Activated CD4-positive, alpha-beta T cell treated with anti-CD3 and anti-CD28 coated beads, Interleukin-2, amount 50 U/mL, for 16 hours (primary cell): ENCODE measurements at places on chromosomes 6 and 20.
A peak's percentile ranks its signal among the peaks of the same experiment; 100 is the strongest.

- DNase-seq: no peak
These were observed 66.0 kb downstream of the ZBTB2 start for GRCh38 chr6:151325075-151326050.

- DNase-seq: no peak
These were observed 1.9 kb downstream of the TBXT start for GRCh38 chr6:166165558-166166313.

DNA sequence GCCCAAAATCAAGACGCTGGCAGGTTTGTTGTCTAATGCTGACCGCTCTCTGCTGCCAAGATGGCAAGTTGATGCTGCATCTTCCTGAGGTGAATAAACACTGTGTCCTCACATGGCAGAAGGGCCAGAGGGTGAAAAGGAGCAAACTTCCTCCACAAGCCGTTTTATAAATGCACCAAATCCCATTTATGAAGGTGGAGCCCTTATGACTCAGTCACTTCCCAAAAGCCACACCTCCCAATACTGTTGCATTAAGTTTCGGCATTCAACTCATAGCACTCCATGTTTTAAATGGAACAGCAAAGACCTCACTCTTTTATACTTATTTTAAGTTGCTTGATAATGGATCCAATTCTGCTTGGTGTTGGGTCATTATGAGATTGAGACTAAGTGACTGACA is 316.6 kb downstream of the RFPL4B start:
- DNase-seq: no peak

DNA sequence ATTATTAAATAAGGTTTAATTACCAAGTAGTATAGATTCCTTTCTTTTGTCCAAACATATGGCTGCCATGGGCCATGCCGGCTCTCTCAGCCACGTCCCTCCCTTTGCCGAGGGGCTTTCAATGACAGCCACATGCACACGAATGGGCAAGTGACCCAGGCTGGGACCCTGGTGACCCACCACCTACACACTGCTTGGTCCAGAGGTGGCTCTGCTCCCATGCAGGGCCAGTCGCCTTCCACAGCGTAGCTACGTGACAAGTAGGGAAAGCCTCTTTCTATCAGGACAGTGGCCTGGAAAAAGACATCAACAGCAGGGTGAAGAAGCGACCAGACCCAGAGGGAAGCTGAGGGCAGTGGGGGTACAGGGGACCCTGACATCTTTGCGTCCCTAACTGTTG is 152.8 kb upstream of the CST7 start:
- DNase-seq: no peak

- DNase-seq: peak; percentile 69
These were observed 9.7 kb upstream of the CEP43 start for GRCh38 chr6:166989427-166990032.

DNA sequence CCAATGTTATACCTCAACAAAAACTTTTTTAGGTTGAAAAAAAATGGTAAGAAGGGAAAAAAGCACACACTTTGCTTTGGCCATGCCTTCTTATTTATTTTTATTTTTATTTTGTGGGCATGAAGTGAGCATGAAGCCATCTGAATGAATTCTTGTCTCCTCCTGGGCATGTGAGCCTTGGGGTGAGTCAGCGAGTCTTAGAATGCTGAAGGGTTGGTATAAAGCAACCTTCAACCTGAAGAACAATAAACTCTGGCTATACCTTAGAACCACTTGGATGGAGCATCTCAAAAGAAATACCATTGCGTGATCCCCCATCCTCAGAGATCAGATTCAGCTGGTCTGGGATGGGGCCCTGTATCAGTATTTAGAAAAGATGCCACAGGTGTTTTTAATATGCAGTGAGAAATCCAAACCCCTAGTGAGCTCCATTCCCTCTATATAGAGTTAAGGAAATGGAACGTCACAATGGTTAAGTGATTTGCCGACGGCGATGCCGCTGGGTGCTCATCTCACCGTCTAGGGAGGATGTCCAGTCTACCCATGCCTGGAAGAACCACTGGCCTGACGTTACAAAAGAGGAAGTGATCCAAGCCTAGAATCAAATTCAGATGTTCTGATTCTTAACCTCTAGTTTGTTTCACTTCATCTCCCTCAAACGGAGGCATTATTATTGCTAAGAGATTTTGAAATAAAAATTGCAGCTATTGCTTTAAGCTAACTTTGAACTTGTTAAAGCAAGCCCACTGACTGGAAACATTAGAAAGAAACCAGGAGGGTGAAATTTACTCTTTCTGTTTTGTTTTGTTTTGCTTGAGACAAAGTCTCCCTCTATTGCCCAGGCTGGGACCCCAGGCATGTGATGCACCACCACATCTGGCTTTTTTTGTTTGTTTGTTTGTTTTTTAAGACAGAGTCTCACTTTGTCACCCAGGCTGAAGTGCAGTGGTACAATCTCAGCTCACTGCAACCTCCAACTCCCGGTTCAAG is 67.1 kb downstream of the EDN1 start:
- DNase-seq: no peak

DNA sequence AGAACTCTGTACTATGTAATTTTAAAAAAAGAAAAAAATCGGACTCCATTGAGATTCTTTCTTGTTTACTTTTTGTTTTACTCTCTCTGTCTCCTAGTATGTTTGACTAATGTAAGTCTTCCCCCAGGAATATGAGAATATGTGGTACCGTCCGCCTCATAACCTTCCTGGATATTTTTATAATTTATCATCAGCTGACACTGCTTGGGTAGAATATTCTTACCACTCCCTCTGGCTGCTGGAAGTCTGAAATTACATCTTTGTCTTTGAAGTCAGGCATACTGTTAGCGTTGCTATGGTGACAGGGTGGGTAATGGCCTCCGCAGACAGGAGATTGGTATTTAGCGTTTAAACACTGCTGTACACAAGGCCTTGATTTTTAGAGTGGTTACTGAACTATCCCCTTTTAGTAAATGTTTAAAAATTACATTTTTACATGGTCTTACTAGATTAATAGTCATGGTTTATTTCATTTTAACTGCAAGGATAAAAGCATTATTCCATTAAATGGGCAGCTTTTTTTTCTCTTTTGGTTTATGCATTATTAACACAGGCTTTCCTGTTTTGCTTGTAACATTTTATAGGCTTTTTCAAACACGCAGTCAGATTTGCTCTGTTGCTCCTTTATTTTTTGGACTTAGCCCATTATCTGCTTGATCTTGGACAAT is 176.4 kb downstream of the ARID1B start:
- peak; percentile 31 for DNase-seq

GRCh38 chr6:132300323-132300949 is 100.8 kb downstream of the MOXD1 start:
- peak; percentile 11 for DNase-seq

- no peak for DNase-seq
These were observed 395.8 kb upstream of the MARCKS start for GRCh38 chr6:113461153-113461932.

GRCh38 chr6:142802124-142802523 is 142.9 kb downstream of the HIVEP2 start:
- DNase-seq: peak; percentile 77

- no peak for DNase-seq
These were observed 2.8 kb downstream of the HUS1B start for GRCh38 chr6:654136-654535.

- DNase-seq: no peak
These were observed 50.8 kb upstream of the MCUR1 start for GRCh38 chr6:13865141-13865540.

GRCh38 chr6:128518434-128519131 is 1.8 kb downstream of the PTPRK start:
- no peak for DNase-seq

- DNase-seq: no peak
These were observed 132.3 kb upstream of the SULF2 start for GRCh38 chr20:47917549-47918070.

DNA sequence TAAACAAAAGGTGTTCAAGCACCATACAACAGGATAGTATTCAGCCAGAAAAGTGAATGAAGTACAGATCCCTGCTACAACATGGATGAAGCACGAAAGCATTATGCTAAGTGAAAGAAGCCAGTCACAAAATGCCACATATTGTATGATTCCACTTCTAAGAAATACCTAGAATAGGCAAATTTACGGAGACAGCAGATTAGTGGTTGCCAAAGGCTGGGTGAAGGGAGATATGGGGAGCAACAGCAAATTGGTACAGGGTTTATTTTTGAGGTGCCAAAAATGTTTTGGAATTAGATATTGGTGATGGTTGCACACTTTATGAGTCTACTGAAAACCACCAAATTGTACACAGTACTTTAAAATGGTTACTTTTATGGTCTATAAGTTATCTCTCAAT is 23.2 kb downstream of the MAP3K5 start:
- no peak for DNase-seq

- DNase-seq: no peak
These were observed 133.4 kb downstream of the RFPL4B start for GRCh38 chr6:112480553-112480952.

DNA sequence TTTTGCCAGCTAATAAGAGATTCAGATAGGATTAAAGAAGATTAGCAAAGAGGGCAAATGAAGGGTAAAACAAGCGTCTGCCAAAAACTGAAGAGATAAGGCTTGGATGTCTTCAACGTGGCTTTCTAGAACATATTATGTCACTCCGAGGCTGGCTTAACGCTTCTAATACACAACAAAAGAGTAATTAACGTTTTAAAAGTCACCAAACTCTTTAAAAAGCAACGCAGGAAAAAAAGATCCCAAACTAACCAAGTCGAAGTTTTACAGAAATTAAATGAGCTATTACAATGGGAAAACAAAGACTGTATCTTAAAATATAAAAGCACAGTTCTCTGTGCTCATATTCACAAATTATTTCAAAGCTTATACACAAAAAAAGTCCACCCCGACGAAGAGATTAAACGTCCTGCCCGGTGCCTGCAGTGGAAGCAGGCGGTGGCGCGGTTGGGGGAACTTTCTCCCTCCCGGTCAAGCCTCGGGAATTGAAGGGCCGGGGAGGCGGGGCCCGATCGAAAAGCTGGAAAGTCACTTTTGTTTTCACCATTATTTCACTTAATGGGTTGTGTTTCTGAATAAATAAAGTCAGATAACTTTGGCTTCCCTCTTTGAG is 1.2 kb downstream of the MAK start:
- DNase-seq: no peak

DNA sequence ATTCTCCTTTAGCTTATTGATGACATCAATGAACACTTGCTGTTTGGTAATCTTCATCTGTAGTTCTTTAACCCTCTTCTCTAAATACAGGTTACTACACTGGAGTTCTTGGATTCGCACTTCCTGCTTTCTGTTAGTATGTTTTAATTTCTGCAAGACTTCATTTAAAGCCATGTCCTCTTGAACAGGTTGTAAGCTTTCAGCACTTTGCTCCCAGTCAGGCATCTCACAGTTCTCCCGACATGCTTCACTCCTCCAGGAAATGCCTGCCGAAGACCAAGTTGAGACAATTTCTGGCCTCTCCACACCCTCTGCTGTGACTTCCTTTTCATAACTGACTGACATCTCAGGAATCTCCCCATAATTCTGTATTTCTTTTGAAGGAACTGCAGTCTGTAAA is 15.8 kb downstream of the CAGE1 start:
- DNase-seq: no peak

DNA sequence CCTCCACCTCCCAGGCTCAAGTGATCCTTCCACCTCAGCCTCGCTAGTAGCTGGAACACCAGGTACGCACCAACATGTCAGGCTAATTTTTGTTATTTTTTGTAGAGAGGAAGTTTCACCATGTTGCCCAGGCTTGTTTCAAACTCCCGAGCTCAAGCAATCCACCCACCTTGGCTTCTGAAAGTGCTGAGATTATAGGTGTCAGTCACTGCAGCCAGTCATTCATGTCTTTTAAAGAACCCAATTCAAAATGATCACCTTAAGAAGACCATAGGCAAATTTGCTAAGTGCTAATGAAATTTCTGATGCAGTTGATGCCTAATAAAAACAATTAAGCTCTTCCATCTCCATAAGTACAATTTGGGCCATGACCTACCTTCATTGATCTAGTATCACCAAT is 2.6 kb upstream of the VNN2 start:
- DNase-seq: no peak

- DNase-seq: no peak
These were observed 57.7 kb downstream of the PXDC1 start for GRCh38 chr6:3693831-3694230.

DNA sequence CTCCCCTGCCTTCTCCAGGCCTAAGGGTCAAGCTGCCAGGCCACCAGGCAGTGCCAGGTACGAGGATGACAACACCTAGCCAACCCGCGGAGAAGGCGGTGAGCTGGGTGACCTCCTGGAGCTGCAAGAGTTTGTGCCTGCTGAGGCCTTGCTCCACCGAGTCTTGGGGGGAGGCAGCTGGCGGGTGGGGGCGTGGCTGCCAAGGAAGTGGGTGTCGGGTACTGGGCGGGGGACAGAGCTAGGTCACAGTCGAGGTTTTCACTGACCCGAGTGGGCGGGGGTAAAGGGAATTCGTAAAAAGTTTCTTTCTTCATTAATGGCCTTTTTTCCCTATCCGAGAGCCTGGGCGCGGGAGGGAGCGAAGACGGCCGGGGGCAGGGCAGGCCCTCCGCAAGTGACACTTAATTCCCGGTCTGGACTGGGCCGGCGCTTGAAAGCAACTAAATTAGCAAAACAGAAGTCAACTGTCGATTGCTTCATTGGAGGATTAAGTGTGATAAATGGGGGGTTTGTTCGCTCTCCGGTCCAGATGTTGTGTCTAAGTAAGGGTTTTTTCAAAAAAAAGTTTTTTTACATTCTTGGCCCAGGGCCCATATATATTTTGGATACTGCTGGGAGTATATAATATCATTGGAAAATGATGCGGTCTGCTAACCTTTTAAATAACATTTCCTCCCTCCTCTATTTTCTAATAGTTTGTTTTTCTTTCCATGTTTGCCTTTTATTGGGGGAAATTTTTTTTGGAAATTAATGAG is 43.1 kb upstream of the FOXP4 start:
- no peak for DNase-seq

- no peak for DNase-seq
These were observed 31.2 kb upstream of the SMIM28 start for GRCh38 chr6:138346302-138347195.
